ENCODE measurements at places on chromosomes 2 and 18.

DNA sequence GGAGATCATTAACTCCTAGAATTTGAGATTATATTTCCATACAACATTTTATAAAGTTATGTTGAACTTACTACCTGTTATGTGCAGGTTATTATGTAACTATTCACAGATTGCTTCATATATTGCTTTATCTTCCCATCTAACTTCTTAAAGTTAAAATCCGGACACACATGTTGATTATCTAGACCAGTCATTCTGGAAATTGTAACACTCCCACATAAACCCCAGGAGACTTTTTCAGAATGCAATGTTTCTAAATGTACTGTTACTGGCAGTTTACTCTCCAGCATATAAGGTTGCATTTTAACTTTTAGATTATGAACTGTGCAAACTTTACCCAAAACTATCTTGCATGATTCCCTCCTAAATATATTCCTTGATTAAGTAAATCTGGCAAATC lies 70.5 kb upstream of the FAM117B start:
- no peak overlapping the region for H3K4me3 ChIP-seq
- H3K27ac ChIP-seq = no peak overlapping the region
- no peaks in the 10 kb centered on the region for H3K27me3 ChIP-seq
- H3K4me1 ChIP-seq = no peaks in the 10 kb centered on the region

DNA sequence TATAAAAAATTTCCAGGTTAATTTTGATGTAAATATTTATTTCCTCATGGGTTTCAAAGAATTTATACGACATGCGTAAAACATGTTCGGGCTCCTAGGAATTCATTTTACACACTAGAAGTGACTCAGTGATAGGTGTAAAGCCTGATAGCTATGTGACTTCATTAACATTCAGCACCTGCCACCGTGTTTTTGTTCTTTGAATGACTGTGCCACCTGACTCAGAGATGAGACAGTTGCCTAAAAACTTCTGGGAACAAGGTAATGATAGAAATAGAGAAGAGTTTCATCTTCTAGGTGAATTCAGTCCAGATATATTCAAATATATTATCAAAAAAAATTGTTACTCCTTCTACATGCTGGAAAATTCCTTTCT lies 10.0 kb downstream of the IL1R2 start:
- no peak overlapping the region for H3K4me3 ChIP-seq
- no peaks in the 10 kb centered on the region for H3K36me3 ChIP-seq
- peaks cover 8% of the 10 kb centered on the region for H3K4me1 ChIP-seq
- no peak for DNase-seq

DNA sequence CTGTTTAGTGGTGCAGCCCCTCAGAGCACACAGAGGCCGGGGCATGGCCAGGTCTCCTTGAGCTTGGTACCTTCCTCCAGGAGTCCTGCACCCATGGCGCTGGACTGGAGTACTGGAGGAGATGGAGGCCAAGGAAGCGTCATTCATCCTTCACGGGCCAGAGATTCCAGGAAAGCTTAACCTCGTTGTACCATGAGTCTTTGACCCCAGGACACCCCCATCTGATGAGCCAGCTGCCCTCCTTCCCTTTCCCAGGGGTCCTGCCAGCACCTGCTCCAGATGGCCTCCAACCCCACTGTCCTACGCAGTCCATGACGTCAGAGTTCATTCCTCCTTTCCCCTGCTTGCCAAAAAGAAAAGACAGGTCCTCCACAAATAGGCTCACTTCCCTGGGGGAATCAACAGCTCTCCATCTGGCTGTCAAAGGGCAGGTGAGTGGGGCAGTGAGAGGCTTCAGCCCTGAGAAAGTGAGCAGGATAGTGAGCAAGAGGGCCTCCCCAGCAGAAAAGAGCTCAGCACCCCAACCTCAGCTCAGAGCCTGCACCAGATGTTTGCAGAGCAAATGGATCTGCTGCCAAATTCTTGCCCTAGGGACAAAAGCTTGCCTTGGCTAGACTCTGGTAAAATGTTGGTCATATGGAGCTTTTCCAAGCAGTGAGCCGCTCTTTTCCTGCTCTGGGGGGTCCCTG lies 4.5 kb upstream of the NPPC start:
- no peak overlapping the region for H3K27ac ChIP-seq
- H3K36me3 ChIP-seq = peaks cover 7% of the 10 kb centered on the region
- H3K4me1 ChIP-seq = no peaks in the 10 kb centered on the region
- H3K4me3 ChIP-seq = no peak overlapping the region
- no peak for DNase-seq

DNA sequence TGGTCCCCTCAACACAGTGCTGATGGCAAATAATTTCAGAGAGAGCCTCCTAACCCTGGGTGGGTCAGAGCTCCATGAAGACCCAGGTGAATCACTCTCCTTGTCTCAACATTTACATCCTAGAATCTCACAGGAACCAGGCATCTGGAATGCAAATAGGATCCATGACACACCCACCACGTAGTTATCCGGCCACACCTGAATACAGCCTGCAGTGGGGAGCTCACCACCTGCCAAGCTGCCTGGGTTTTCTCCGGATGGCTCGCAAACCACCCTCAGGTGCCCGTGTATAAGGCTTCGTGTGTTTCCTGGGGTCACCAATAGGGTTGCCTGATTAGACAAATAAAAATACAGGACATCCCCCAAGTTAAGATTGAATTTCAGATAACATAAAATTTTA lies 9.9 kb downstream of the CHST10 start:
- no peak overlapping the region for H3K4me3 ChIP-seq
- H3K36me3 ChIP-seq = no peaks in the 10 kb centered on the region
- H3K27ac ChIP-seq = no peak overlapping the region
- no peaks in the 10 kb centered on the region for H3K27me3 ChIP-seq

DNA sequence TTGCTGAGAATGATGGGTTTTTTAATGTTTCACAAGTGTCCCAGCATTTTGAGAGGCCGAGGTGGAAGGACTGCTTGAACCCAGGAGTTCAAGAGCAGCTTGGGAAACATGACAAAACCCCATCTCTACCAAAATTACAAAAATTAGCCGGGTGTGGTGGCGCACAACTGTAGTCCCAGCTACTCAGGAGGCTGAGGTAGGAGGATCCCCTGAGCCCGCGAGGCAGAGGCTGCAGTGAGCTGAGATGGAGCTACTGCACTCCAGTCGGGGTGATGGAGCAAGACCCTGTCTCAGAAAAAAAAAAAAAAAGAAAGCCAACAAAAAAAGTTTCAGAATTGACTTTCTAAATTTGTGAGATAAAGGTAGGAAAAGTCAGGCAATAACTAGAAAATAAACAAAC lies 8.7 kb downstream of the TFCP2L1 start:
- H3K27ac ChIP-seq = no peak overlapping the region
- no peak for DNase-seq
- H3K4me3 ChIP-seq = no peak overlapping the region
- H3K27me3 ChIP-seq = no peaks in the 10 kb centered on the region
- H3K4me1 ChIP-seq = peaks cover 30% of the 10 kb centered on the region

- peaks cover 91% of the 10 kb centered on the region for H3K27me3 ChIP-seq
- no peak overlapping the region for H3K4me3 ChIP-seq
- no peaks in the 10 kb centered on the region for H3K36me3 ChIP-seq
- no peak for DNase-seq
Observed at GRCh38 chr2:100245681-100246080, 76.6 kb downstream of the LONRF2 start.

GRCh38 chr18:8525692-8526091 lies 83.5 kb upstream of the RAB12 start:
- H3K4me3 ChIP-seq = no peak overlapping the region
- H3K36me3 ChIP-seq = no peaks in the 10 kb centered on the region
- H3K27ac ChIP-seq = no peak overlapping the region
- H3K4me1 ChIP-seq = no peaks in the 10 kb centered on the region
- no peak for DNase-seq

DNA sequence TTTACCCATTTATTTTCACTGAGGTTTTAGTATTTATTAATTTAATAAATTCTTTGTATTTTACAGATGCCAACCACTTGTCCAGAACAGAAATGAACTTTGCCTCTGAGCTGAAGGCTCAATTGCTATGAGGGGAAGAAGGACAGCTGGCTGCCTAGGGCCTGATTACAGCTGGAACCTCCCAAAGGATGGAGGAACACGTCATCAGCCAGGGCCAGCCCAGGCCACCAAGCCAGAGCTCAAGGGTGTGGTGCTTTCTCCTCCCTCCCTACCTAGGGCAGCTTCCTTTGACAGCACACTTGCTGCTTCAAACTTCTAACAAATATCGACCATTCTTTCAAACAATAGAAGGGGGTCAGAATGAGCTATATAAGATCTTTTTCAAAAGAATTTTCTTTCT lies 19.7 kb upstream of the RIOK3 start:
- H3K36me3 ChIP-seq = peaks cover 19% of the 10 kb centered on the region
- no peak overlapping the region for H3K27ac ChIP-seq
- no peak overlapping the region for H3K4me3 ChIP-seq
- no peaks in the 10 kb centered on the region for H3K4me1 ChIP-seq

DNA sequence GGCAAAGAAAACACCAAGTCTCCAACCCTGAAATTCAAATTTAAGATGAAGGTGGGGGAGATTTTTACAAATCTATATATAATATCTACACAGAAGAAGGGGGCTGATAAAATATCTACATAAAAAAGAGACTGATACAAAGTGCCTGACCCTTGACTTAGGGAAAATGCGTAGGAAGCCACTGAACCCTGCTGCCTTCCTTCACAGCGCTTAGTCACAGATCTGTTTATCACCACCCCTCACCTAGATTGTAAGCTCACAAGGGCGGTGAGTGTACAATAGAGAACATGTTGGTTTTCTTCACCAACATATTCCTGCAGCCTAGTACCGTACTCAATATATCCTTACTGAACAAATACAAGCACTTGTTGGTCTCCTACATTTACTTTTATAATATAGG lies 54.3 kb downstream of the NOL10 start:
- H3K27me3 ChIP-seq = no peaks in the 10 kb centered on the region
- no peak overlapping the region for H3K4me3 ChIP-seq
- H3K36me3 ChIP-seq = peaks cover 8% of the 10 kb centered on the region
- H3K4me1 ChIP-seq = no peaks in the 10 kb centered on the region
- no peak for DNase-seq

DNA sequence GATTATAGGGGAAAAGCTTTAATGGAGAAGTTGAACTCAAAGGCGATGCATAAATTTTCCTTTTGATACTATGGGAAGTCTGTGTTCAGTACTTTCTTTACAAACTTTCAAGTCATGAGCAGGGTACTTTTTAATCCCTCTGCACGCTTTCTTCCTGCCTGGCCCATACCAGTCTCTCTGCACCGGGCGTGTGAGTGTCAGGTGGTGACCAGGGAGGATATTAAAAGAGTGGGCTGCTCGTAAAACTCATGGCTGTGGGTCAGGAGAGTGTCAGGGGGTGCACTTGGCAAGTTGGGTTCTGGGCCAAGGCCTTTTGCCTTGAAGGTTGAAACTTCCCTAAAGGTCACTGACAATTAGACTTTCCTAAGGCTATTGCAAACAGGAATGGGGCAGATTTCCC lies 367.8 kb downstream of the GPD2 start:
- H3K4me3 ChIP-seq = no peak overlapping the region
- H3K36me3 ChIP-seq = peaks cover 4% of the 10 kb centered on the region
- H3K27me3 ChIP-seq = no peaks in the 10 kb centered on the region
- H3K4me1 ChIP-seq = peaks cover 9% of the 10 kb centered on the region
- no peak for DNase-seq
- no peak overlapping the region for H3K27ac ChIP-seq

DNA sequence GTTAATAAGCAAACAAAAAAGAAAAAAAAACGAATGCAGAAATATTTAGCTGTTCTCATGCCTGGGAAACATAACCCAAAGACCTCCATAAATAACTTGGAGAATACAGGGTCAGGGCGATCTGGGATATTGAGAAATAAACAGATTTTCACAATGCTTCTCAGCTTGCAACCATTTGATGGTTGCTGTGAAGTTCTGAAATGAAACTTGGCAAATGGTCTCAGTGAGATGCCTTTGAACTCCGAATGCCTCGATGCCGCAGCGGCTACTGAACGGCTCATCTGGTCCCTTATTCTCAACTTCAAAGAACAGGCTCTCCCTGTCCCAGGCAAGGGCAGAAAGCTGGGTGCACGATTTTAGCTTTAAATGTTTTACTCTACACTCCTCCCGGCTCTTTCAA lies 78.1 kb downstream of the ZNF516 start:
- no peaks in the 10 kb centered on the region for H3K27me3 ChIP-seq
- no peak for DNase-seq
- H3K27ac ChIP-seq = no peak overlapping the region

- peak; percentile 28 for DNase-seq
- H3K27ac ChIP-seq = no peak overlapping the region
- H3K27me3 ChIP-seq = peaks cover 28% of the 10 kb centered on the region
- no peak overlapping the region for H3K4me3 ChIP-seq
- H3K4me1 ChIP-seq = no peaks in the 10 kb centered on the region
- no peaks in the 10 kb centered on the region for H3K36me3 ChIP-seq
Observed at GRCh38 chr2:204108330-204108751, 171.8 kb downstream of the ICOS start.

GRCh38 chr2:37412231-37412630 lies 67.8 kb downstream of the QPCT start:
- no peaks in the 10 kb centered on the region for H3K27me3 ChIP-seq
- H3K27ac ChIP-seq = no peak overlapping the region
- H3K36me3 ChIP-seq = no peaks in the 10 kb centered on the region
- no peak for DNase-seq
- peaks cover 7% of the 10 kb centered on the region for H3K4me1 ChIP-seq

- DNase-seq = peak; percentile 68
- H3K4me1 ChIP-seq = no peaks in the 10 kb centered on the region
- H3K36me3 ChIP-seq = peaks cover 14% of the 10 kb centered on the region
Observed at GRCh38 chr2:17879137-17879912, 858 bp downstream of the KCNS3 start.

GRCh38 chr2:190993292-190993643 lies 20.7 kb downstream of the STAT1 start:
- H3K4me1 ChIP-seq = no peaks in the 10 kb centered on the region
- no peak for DNase-seq
- H3K4me3 ChIP-seq = no peak overlapping the region
- H3K27ac ChIP-seq = no peak overlapping the region

- no peak overlapping the region for H3K4me3 ChIP-seq
- H3K4me1 ChIP-seq = no peaks in the 10 kb centered on the region
- no peak overlapping the region for H3K27ac ChIP-seq
Observed at GRCh38 chr2:74593826-74594772, 39.6 kb downstream of the DOK1 start.

GRCh38 chr2:63736354-63736753 lies 105.3 kb upstream of the UGP2 start:
- H3K36me3 ChIP-seq = peaks cover 5% of the 10 kb centered on the region
- DNase-seq = no peak
- H3K4me1 ChIP-seq = peaks cover 26% of the 10 kb centered on the region
- no peak overlapping the region for H3K4me3 ChIP-seq
- H3K27ac ChIP-seq = no peak overlapping the region

Data from Calu3 (cell line).